ENCODE measurements at places on chromosomes 3 and 15. TPM values are rescaled to one million over a fixed set of nuclear protein-coding genes. Genes with fewer than 3 reads are reported as not detected.

GRCh38 chr3:168123201-168124176 is 27.8 kb upstream of the GOLIM4 start:
- no peak for DNase-seq

DNA sequence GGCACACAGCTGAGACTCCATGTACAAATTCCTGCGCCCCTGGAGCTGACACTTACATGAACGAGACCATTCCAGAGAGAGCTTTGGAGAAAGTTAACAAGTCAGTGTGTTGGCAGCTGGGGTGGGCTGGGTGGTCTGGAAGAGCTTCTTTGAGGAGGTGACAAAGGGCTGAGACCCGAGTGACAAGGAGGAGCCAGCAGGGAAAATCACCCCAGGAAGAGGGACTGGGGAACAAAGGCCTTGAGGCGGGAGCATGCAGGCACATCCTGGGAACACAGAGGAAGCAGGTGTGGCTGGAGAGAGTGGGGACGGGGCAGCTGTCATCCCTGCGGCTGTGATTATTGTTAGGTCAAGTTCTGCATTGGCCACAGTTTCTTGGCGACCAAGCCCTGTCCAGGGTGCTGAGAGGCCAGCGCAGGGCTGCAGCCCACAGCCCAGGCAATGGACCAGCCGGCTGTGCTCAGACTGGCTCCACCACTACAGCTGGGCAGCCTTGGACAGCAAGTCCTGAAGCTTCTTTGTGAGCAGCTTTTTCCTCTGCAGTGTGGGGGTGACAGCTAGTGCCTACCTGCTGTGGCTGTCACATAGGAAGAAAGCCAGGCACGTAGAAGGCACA is 34.2 kb upstream of the PRR23E start:
- no peak for DNase-seq

GRCh38 chr3:108394563-108394962 is 98.2 kb downstream of the HHLA2 start:
- no peak for DNase-seq

- DNase-seq: peak; percentile 64
These were observed 154.9 kb downstream of the GREM1 start for GRCh38 chr15:32872621-32873283.

DNA sequence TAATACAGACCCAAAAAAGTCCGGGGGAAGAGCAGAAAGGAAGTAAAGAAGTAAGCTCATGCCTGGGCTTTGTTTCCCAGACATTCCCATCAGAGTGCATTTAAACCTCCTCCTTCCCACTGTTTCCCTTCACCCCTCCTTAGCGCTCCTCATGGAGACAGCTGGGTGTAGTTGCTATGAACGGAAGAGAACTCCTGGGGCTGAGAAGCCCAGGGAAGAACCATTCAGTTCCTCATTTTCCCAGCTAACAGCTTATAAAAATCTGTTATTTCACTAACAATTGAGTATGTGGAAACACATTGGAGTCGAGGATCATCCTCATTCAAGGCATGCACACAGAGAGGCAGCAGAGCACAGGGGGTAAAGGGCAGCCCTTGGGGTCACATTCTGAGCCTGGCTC is 299.3 kb downstream of the SHQ1 start:
- no peak for DNase-seq

DNA sequence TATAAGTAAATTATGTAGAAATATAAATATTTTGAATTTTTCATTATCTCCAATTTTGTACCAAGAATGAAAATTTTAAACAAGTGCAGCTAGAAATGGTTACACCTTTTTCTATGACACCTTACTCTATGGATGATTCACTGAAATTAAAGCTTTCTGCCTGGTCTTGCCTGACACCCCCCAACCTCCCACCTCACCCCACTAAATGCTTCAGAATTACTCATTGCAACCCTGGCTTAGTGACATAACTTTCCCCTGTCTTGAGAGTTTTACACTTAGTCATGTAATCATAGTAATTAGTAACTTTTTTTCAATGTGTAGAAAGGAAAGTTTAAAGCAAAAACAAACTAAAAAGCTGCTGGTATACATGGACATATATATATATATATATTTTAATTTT is 42.0 kb upstream of the MEIS2 start:
- DNase-seq: no peak

GRCh38 chr3:178291574-178292370 is 244.5 kb upstream of the KCNMB2 start:
- DNase-seq: no peak

DNA sequence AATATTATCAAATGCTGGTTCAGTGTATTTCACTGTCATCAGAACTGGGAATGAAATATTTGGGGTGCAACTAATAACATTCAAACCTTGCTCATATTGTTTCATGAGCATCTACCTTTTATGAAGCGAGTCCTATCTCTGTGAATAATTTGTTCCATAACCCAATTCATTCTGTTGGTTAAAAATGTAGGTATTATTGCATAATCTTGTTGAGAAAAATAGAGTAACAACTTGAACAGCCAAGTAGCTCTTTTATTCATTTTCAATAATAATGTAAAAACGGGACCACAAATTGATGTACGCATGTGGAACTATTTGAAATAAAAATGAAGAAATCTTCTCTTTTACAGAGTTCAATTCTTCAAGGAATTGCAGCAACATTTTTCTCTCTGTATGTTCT is 30.1 kb upstream of the TBC1D5 start:
- no peak for DNase-seq

The FSD2 gene
- 39.1 TPM for polyA plus RNA-seq

The ALDH1L1 gene
- polyA plus RNA-seq: 11.0 TPM

The ACKR4 gene
- 7.2 TPM for polyA plus RNA-seq

The SH2D7 gene
- 0.02 TPM for polyA plus RNA-seq

Measured in right cardiac atrium (tissue), 5 donors.